ENCODE measurements at places on chromosomes 5 and 9.

DNA sequence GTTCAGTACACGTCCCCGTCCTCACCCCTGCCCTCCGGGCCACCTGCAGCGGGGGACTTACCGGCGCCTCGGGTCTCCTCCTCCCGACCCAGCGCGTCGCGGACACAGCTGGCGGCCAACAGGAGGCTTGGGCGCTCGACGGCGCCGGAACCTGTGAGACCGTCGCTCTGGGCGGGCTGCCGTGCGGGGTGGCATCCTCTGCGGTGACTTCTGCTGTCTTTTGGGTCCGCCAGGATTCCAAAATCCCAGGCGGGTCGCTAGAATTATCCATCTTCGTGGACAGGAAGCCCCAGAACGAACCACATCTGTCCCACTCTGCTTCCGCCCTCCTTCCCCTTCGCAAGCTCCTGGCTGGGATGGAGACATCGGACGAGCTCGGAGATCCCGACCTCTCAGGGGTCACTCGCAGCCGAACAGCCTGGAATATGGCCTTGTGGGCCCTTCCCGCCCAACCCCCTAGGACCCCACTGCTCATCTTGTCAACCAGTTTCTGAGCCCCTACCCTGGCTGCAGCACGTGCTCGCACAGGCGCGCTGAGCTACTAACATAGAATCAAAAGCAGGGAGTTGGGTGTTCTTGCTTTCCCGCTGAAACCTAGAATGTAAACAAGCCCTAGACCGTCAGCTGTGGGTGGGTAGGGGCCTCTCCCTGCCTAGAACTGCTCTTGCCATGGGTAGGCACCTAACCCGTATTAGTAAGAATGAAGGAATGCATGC lies 947 bp upstream of the MARCHF3 start:
- DNase-seq = peak; percentile 67

DNA sequence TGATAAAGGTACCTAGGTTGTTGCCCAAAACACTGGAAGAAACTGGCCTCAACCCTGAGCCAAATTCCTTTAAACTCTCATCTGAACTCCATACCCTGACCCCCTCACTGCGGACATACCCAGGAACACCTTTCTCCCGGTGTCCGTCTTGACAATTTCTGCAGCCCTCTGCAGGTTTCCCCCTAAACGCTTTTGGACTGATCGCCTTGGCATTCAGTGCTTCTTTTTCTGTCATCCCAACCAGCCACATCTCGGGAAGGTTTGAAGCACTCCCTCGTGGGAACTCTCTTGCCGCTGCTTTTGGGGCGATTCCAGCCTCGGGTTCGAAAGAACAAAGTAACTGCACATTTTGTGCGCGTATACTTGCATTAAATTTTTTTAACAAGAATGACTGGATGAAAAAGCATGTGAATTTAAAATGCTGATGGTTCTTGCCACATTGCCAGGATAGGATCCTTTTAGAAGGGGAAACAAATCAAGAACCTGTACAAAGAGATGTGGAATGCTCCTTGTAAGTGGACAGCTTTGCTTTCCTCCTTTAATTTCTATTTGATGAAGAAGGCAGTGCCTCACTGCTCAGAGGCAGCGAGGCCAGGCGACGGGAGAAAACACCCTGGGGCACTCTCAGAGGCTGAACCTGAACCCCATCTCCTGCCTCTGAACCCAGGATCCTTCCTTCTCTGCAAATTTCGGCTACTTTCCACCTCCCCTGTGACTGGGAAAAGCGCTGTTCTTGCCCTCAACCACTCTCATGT lies 615 bp downstream of the PSMD5 start:
- no peak for DNase-seq

GRCh38 chr9:89454498-89455355 lies 43.2 kb downstream of the SEMA4D start:
- DNase-seq = no peak

GRCh38 chr5:109805472-109805871 lies 115.7 kb downstream of the MAN2A1 start:
- DNase-seq = no peak

Data from stomach (tissue), 19 donors.